ENCODE measurements at places on chromosomes 2 and 18.

DNA sequence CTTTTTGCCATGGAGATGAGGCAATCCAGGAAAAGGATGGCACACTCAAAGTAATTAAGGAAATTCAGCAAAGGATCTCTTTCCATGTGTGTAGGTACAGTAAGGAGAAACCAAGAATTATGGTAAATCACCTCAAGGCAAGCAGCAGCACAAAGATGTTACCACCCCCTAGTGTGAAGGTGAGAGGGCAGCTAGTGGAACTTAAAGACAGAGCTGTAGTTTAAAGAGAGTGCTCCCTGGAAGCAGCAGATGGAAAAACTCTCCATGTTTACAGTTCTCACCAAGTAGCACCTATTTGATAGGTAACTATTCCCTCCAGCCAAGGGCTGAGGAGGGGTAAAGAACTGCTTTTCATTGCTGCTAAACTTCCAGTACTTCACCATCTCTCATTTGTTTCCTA, 860.4 kb upstream of the CRIM1 start:
- no peak for DNase-seq

DNA sequence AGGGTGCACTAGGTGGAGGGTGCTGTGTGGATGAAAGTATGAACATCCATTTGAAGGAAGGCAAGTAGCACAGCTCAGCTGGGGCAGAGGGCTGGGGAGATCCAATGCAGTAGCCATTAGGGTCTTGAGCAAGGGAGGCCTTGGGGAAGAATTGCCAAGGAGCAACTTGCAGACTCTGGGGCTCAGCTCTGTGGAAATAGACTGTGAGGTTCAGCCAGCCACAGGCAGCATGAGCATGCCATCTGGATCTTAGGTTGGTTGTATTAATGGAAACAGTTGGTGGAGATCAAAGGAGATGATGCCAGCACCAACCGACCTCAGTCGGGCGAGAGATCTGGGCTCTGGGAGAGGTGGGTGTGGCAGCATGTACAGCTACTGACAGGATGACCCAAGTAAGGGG, 5.6 kb downstream of the ZAP70 start:
- DNase-seq: no peak

DNA sequence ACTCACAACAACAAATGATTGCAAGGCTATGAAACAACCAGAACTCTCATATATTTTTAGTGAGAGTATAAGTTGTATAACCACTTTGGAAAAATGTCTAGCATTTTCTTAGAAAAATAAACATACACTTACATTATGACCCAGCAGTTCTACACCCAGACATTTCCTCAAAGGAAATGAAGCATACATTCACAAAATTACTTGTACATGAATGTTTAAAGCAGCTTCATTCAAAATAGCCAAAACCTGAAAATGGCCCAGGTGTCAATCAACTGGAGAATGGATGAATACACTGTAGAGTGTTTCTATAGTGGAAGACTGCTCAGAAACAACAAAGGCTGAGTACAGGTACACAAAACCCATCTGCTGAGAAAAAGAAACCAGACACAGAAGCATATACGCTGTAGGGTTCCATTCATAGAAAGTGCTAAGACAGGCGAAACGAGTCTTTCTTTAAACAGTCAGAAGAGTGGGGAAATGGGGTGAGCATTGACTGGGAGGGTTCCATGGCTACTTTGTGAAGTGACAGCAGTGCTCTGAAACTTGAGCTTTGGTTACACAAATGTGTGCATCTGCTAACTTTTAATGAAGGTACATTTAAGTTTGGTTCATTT, 799.0 kb downstream of the DCDC2C start:
- no peak for DNase-seq

- DNase-seq: no peak
These were observed 138.6 kb downstream of the DNER start for GRCh38 chr2:229575569-229576315.

- no peak for DNase-seq
These were observed 108.3 kb downstream of the MTCL1 start for GRCh38 chr18:8813611-8814010.

DNA sequence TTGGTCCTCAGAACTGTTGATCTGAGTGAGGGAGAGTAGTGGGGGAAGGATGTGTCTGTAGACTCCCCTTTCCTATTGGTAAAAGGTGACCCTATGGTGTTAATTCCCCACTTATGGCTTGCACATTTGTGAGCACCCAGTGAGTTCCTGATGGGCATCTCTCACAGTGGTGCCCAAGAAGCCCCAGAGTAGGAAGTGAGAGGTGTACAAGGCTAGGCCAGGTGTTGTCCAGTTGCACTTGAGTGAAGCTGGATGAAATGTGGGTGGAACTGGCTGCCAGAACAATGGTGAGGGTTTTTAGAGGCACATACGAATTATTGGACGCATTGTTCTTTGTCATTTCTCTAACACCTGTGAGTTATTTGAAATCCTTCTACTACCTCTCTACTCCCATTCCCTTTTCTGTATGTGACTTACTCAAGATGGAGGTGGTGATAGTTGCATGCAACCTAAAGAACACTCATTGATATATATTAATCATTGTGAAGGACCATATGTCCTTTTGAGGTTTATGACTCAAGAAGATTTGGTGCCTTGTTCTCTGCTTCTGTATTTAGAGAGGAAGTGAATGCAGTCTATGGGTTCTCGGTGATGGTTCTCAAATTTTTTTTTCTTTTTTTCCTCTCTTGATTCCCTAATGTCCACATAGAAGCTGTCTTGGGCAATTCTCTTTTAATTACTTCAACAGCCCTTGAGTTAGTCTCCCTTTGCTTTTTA, 162.7 kb downstream of the FSHR start:
- DNase-seq: no peak

DNA sequence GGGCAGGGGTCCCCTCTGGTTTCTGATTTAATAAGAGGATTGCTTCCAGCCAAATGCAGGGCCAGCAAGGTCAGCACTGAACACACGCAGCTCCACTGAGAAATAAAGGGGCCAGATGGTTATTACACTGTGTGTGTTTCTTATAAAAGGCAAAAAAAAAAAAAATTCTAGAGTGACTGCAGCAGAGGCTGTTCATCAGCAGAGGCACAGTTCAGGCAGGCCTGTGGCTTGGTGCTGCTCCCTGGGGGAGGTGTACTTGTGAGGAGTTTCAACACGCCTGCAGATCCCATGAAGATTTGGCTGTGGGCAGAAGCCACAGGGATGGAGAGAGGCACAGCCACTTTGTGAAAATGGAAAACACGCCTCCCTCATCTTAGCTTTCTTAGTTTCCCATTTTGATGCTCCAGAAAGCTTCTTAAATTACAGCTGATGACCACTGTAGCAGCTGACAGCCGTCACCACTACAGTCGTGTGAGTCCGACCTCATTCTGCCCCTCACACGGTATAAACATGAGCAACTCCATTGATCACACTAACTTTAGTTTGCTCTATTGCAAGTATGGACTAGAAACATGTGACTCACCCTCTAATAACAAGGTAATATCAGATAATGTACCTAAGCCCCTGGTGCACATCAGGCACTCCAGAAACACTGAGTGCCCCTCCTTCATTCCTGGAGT, 726.5 kb upstream of the RAB6C start:
- DNase-seq: no peak

DNA sequence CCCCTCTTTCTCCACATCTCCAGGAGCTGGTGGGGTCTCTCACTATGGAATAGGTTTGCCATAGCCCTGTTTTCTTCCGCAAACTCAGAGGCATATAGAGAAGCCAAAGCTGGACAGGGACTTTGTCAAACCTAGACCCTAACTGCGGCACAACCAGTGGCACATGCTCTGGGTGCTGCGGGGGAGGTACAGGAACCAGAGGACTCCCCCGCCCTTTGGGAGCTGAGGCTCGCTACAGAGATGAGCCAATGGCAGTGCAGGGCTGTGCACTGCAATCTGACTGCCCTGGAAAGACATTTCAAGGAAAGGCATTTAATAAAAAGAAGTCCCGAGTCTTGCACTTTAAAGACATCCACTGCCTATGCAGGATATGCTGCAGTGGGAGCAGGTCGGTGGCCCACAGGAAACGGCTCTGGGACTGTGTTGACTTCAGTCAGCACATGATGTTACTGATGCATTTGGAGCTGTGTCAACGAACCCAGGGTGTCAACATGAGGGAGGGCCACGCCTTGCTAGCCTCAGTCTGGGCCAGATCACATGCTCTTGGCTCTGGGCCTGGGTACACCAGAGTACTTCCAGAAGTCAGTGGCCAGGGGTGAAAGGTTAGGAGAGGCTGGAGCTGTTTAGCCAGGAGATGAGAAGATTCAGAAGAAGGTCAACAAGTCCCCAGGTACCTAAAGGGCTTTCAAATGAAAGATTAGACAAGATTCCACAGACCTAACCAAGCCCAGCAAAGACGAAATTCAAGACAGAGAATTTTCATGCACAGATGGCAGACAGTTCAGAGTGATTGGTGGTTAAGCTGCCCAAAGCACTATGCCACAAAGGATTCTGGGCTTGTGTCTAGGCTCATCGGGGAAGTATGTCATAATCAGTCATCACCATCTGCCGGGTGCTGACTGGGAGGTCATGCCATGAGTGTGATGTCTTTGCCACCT, 8.2 kb downstream of the SLC35F6 start:
- DNase-seq: peak; percentile 85

- DNase-seq: no peak
These were observed 38.6 kb downstream of the MGAT5 start for GRCh38 chr2:134292514-134292913.

DNA sequence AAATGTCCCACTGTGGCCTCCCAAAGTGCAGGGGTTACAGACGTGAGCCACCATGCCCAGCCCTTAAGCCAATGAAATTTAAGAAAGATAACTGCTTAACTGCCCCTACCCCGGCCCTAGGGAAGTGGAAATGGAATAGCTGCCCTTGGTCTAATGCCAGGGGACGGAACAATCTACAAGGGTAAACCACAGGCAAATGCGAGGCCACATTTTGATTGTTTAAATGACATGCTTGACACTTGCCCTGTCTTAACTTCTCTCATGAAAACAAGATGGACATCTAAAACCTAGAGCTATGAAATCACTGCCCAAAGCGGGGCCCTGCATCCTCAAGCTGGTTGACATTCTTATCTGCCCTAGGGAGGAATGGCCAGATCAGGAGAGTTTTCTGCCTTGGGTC, 5.5 kb upstream of the ITSN2 start:
- DNase-seq: no peak

- no peak for DNase-seq
These were observed 78.6 kb downstream of the VAPA start for GRCh38 chr18:9992300-9992972.

DNA sequence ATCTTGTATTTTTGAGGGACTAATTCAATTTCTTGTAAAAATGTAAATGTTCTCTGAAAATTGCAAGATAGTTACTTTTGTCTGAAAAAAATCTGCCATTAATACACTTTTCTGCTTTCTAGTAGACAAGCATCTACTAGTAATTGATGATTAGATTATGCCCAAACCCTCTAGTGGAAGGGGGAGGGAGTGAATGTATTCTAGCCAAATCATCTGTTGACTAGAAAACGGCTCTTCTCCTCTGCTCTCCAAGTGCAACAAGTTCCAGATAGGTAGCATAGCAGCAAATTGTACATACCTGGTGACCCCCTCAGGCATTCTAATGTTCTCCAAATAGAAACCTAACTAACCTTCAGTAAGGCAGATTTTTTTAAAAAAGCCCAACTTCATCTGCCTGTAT, 58.6 kb downstream of the RELCH start:
- peak; percentile 15 for DNase-seq

- no peak for DNase-seq
These were observed 229.7 kb upstream of the SPRED2 start for GRCh38 chr2:65661980-65662653.

DNA sequence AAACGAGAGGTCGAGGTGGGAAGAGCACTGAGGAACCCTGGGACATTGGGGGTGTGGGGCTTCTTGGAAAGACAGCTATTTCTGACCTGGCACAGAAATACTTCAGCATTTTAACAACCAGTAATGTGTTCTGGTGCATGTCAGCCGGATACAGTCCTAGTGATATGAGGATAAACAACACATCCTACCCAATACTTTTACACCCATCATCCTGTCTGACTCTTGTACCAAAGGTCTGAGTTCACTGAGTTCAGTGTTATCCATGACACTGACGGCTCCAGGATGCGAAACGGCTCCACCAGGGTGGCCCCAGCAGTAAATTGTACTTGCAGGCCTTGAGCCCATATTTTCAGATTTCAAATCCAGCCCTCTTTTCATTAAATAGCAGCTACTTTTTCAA, 65.9 kb upstream of the SH3BP4 start:
- DNase-seq: no peak

GRCh38 chr18:49109565-49110251, 158.9 kb upstream of the SMAD7 start:
- DNase-seq: no peak

GRCh38 chr2:56444339-56444738, 260.5 kb downstream of the CCDC85A start:
- DNase-seq: no peak

- peak; percentile 10 for DNase-seq
These were observed 214.0 kb upstream of the TRIB2 start for GRCh38 chr2:12502759-12503158.

- DNase-seq: no peak
These were observed 61.9 kb upstream of the RIOK3 start for GRCh38 chr18:23391156-23391555.

DNA sequence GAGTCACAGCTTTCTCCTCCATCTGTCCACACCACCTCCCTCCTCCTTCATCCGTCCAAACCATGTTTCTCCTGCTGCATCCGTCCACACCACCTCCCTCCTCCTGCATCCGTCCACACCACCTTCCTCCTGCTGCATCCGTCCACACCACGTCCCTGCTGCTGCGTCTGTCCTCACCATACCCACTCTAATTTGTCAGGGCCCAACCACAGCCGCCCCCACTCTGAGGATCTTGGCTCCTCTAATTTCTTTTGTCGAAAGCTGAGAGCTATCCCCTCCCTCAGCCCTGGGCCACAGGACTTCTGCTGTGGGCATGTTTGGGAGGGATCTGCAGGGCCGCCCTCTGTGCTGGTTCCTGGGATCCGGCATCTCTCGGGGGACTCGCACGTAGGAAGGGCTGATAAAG, 67.4 kb downstream of the TPO start:
- DNase-seq: no peak

- no peak for DNase-seq
These were observed 188.5 kb downstream of the ASB1 start for GRCh38 chr2:238615187-238615586.

- DNase-seq: no peak
These were observed 28.6 kb upstream of the POU3F3 start for GRCh38 chr2:104825124-104825865.

DNA sequence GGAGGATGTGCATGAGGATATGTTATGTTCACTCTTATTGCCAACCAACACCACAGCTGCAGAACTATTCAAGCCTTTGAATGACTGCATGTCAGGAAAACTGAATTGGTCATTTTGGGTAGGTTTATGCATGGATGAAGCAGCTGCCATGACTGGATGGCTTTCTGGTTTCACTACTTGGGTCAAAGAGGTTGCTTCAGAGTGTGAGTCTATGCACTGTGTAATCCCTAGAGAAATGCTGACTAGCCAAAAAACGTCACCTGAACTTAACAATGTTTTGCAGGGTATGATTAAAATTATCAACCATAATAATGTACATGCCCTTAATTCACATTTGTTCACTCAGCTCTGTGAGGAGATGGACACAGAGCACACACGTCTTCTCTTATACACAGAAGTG, 206.7 kb upstream of the RBBP8 start:
- no peak for DNase-seq

- no peak for DNase-seq
These were observed 288 bp upstream of the RDH14 start for GRCh38 chr2:18560797-18561085.

Data from hematopoietic multipotent progenitor cell treated with erythropoietin and hydrocortisone succinate and interleukin-3 and kit ligand, for 6 days (in vitro differentiated cells).